ENCODE measurements at places on chromosomes 16 and 17. TPM values are rescaled to one million over a fixed set of nuclear protein-coding genes. Genes with fewer than 3 reads are reported as not detected.

AOC2 gene
- 2.4 TPM for total RNA-seq

ABCA10 gene
- total RNA-seq = 0.33 TPM

CD300E gene
- total RNA-seq = not detected

KRTAP1-5 gene
- not detected for total RNA-seq

SPNS3 gene
- 17.6 TPM for total RNA-seq

GALR2 gene
- total RNA-seq = 0.47 TPM

CSH2 gene
- not detected for total RNA-seq

TNS4 gene
- 4.2 TPM for total RNA-seq

EFNB3 gene
- total RNA-seq = not detected

TBC1D28 gene
- total RNA-seq = not detected

Measured in activated CD8-positive, alpha-beta memory T cell treated with anti-CD3 and anti-CD28 coated beads, Interleukin-2, amount 10 ng/mL, durations not matched to agents 7 days and 5 days (primary cell).